ENCODE measurements at places on chromosomes 4 and X. TPM values are rescaled to one million over a fixed set of nuclear protein-coding genes. Genes with fewer than 3 reads are reported as not detected.

Gene AMOT
- polyA plus RNA-seq = 4.7 TPM

Gene CT47B1
- not detected for polyA plus RNA-seq

Gene SPATA4
- 0.14 TPM for polyA plus RNA-seq

DNA sequence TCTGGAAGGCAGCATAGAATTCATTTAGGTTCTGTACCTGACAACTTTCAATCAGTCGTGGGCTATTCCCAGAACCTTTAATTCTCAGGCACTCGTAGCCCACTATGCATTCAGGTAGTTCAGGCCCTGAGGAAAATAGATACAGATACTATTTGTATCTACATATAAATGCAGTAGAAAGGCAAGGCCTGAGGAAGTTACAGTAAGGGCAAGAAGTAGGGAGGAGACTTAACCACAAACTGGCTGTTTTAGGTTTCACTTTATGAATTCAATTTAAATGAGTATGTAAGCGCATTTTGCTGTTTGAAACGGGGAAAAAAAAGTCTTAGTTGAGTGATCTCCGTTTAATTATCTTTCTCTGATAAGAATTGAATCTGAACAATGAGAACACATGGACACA is 529.4 kb upstream of the ATOH1 start:
- DNase-seq = no peak

GRCh38 chr4:6732441-6733357 is 16.7 kb downstream of the BLOC1S4 start:
- DNase-seq = peak; percentile 94

GRCh38 chrX:134460862-134461220 is 876 bp downstream of the HPRT1 start:
- peak; percentile 1 for DNase-seq

- no peak for DNase-seq
Measured at GRCh38 chr4:153074936-153075630, 129.2 kb upstream of the TRIM2 start.

DNA sequence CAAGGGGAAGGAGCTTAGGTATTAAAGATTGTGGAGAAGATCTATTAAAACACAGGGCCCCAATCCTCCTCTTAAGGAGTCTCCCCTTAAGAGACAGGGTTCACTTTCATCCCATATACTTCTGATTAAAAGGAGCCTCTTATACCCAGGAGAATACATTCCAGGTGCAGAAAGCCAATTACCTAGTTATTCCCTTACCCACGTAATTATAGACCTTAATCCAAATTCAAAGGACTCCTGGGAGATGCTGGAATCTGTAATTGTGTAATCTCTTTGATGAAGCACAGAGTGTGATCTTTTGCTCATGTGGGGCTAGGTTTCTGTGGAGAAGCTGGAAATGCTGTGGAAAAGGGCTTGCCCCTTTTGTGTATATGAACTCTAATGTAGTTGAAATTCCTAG is 1.4 kb upstream of the SEC24B start:
- no peak for DNase-seq

DNA sequence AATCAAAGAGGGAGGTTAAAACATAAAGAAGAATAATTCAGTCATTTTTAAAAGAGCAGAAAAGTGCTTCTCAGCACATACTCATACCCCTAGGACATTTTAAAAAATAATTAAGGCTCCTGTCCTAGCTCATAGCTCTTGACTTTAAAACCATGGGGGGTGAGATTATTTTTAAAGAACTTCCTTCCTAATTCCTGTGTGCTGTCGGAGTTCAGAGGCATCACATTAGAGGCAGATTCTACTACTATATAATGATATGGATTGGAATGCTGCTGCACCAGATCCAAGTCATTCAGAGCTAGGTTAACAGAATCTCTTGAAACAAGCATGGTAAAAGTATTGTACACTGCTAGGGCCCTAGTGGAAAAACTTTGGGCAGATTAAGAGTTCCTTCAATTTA is 456.5 kb upstream of the ADGRL3 start:
- DNase-seq = no peak

- no peak for DNase-seq
Measured at GRCh38 chr4:110417136-110417535, 58.8 kb upstream of the ENPEP start.

DNA sequence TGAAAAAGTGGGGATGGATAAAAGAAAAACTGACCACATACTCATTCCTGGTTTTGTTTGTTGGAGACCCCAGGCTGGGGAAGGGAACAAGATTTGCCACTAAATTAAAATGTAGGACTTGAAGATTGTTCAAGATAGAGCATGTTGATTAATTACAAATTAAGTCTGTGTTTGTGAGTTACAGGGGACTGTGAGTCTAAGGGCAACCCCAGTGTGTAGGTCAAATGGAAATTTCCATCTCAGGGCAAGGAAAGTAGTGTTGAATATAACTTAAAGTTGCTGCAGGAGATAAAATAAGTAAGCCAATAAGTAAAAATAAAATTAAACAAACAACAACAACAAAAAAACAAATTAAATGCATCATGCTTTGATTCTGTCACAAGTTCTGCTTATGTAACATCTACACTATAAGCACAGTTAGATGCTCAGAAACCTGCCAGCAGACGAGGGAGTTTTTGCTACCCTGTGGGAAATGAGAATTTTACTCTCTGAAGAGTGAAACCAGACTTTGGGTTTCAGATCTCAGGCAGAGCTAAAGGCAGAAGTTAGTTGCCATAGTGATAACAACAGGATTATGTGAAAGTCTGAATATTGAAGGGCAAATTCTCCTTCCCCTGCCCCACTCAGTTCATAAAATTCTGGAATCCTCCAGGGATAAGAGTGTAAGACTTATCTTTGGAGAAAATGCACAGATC is 352.3 kb downstream of the GRXCR1 start:
- DNase-seq = no peak

- peak; percentile 13 for DNase-seq
Measured at GRCh38 chr4:1674682-1675081, 9.4 kb downstream of the FAM53A start.

GRCh38 chrX:2662586-2662985 is 28.5 kb upstream of the CD99 start:
- DNase-seq = no peak

DNA sequence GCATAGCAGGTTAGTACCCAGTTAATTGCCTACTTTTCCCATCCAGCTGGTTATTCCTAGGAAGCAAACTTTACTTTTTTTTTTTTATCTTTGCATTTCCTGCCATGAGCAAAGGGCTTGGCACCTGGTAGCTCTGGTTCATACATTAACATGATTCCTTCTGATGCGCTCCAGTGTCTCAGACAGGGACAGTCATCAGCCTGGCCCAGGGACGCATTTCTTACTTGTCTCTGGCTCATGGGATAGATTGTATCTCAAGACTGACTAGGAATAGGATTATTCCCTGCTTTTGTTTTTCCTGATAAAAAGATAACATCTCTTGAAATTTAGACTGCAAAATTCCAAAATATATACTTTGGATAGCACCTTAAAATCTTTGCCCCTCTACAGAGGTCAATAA is 571.5 kb upstream of the TENM3 start:
- DNase-seq = no peak

- DNase-seq = no peak
Measured at GRCh38 chrX:121036137-121036536, 11.3 kb upstream of the GLUD2 start.

- no peak for DNase-seq
Measured at GRCh38 chrX:69207216-69207615, 42.0 kb upstream of the PJA1 start.

- DNase-seq = peak; percentile 1
Measured at GRCh38 chr4:122246551-122246950, 94.4 kb downstream of the BLTP1 start.

- peak; percentile 61 for DNase-seq
Measured at GRCh38 chr4:128286474-128287058, 1.0 kb downstream of the PGRMC2 start.

DNA sequence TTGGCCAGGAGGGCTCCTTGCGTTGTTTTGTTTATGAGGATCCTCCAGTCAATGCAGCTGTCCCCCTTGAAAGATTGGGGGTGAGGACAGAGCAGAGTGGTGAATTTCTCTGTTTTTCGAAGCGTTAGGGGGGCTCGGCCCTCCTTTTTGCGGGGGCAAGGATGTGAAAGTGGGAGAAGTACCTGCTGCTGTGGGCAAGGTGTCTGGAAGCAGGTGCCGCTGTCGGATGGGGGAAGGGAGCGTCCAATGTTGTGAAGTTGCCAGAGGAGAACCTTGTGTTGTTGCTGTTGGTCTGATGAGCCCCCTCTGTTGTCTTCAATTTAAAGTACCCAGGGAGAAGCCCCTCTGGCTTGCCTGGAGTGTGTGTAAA is 613 bp downstream of the GLRB start:
- DNase-seq = no peak

GRCh38 chr4:165877286-165877685 is 4.2 kb downstream of the TLL1 start:
- no peak for DNase-seq

DNA sequence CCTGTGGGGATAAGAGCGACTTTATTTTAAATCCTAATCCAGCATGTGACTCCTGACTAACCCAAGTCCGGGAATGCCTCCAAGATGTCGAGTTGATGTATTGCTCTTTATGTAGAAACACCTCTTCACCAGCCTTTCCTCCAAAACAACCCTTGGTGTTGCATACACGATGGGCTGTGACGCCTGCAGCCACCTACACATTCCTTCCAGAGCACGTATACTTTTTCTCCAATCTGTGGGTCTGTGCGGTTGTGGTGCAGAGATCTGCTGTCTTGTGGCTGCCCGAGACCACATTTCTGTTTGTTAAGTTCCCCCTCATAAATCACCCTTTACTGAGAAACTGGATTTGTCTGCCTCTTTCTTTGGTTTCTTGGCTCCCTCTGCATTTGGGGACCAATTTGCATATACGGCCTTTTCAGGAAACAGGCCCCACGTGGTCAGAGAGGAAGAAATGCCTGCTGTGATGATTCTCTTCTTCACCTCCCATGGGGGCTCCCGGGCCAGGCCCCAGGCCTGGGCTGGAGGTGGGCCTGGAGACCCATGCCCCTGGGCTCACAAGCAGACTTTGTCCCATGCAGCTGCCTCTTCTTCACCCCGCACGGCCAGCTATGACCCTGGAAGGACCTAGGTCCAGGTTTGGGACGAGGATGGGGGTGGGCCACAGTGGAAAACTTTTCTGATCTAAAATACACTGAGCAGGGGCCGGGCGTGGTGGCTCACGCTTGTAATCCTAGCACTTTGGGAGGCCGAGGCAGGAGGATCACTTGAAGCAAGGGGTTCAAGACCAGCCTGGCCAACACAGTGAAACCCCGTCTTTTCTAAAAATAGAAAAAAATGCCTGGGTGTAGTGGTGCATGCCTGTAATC is 21.4 kb upstream of the AFAP1 start:
- DNase-seq = peak; percentile 100

DNA sequence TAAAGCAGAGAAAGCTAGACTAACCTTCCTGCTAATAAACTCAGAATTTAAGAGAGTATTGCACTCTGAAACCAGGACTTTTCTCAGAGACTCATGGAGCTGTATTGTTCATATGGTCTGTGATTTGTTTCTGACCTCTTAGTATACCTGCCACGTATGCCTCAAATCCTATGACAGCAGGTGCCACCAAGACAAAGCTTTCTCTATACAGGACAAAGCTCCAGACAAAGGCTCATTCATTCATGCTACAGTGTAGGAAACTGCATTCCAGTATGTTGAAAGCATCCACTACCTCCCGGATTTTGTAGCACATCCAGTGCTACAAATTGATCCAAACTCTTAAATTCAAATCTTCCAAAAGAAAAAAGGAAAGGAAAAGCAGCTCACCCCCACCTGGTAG is 178.3 kb downstream of the CHIC2 start:
- no peak for DNase-seq

GRCh38 chr4:26719954-26720552 is 136.2 kb downstream of the TBC1D19 start:
- peak; percentile 63 for DNase-seq

GRCh38 chr4:7518871-7519637 is 84.3 kb upstream of the PSAPL1 start:
- no peak for DNase-seq
